ENCODE measurements at places on chromosomes 1 and 21.

- DNase-seq: no peak
These were observed 38.7 kb downstream of the MIA3 start for GRCh38 chr1:222656391-222657155.

GRCh38 chr1:235854347-235854746 is 12.4 kb downstream of the LYST start:
- DNase-seq: no peak

GRCh38 chr21:45889256-45889655 is 92.3 kb upstream of the COL6A1 start:
- DNase-seq: no peak

- DNase-seq: no peak
These were observed 90.7 kb downstream of the IGSF21 start for GRCh38 chr1:18198260-18198659.

DNA sequence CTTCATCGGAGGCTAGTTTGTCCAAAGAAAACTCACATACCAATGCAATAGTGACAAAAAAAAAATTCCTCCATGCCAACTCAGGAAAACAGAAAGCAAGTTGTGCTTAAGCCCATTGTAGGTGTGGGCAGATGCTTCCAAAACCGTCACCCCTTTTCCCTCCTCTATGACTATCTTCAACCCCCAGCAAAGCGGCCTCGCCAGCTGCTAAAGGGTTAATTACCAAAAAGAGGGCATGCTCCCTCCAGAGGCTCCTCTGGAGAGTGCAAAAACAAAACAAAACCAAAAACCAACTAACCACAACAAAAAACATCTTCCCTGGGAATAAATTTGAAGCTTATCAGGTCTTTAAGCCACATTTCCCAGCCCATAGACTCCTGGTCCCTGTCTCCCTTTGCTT is 1.2 kb downstream of the LMOD1 start:
- no peak for DNase-seq

DNA sequence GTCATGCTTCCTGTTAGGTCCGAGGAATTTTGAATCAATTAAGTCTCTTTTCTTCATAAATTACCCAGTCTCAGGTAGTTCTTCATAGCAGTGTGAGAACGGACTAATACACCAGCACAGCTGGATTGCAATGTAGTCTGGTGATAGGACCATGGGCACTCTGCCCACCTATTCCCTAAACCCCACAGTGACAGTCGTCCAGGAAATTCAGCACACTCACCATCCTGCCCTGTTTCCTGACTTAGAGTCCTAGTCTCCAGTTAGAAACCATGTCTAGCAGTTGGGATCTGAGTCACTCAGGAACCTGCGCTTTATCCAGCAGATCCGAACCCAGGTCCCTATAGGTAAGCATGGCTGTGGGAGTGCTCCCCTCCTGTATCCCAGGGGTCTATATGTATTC is 149.3 kb upstream of the TNR start:
- no peak for DNase-seq

- DNase-seq: no peak
These were observed 13.2 kb downstream of the IER5 start for GRCh38 chr1:181101581-181102226.

GRCh38 chr1:51025374-51025773 is 55.3 kb downstream of the CDKN2C start:
- no peak for DNase-seq

DNA sequence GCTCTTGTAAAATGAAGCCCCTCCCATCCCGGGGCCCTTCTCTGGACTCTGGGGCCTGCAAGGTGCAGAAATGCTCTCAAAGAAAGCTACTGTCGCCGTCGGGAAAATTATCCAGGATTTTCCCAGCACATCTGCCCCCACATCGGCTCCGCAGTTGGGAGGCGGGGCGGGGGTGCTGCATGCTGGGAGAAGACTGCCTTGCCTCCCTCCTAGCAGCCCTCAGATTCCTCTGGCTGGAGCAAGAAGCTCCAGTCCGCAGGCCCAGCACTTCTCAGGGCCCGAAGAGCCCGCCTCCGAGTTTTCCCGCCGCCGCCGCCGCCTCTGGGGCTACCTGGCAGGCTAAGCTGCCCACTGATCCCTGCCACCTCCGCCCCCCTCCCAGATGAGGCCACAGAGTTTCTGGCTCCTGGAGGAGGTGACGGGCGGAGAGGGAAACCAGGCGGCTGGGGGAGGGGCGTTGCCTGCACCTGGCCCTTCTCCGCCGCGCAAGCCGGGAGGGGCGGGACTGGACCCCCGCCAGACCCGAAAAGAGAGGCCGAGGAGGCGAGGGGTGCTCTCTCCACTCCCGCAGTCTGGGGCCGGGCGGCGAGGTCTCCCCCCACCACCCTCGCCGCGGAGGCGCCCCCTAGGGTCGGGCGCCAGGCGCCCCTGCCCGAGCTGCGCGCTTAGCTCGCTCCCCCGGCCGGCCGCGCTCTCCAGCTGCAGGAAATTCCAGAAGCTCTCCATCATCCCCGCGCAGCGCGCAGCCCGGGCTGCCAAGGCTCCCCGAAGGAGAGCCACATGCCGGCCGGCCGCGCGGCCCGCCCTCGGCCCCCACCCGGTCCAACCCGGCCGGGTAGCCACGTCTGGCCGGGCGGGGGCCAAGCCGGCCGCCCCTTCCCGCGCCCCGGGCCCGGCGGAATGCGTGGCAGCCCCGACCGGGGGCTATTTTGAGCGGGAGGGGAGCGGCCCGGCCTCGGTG is 28.8 kb downstream of the AHDC1 start:
- no peak for DNase-seq

DNA sequence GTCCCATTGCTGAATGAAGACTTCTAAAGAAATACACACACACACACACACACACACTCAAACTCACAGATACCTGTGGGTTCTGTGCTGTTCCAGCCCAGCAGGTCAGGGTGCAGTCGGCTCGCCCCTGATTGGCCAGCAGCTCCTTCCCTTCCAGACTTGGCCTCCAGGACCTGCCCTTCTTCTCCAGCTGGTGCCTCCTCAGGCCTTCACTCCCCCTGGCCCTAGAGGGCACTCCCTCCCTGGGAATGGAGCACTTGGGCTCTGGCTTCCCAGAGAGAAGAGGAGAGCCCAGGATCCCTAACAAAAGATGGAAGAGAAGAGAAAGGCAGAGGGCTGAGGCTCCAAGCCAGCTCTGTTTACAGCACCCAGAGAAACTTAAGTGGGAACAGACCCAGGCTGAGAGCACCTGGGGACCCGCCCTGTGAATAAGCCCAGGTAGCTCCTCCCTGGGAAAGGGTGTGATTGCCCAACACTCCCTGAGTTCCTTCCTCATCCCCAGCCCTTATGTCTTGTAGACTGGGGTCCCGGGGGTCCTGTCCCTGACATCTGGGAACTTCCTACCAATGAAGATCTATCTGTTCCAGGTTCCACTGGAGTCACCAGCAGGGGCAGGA is at the start of gene PGLYRP3:
Gene PGLYRP3, minus strand, starts transcription at position 383 of the 617 bp plus-strand sequence. CDS start 2,287 bp downstream, outside the sequence.
- DNase-seq: no peak

DNA sequence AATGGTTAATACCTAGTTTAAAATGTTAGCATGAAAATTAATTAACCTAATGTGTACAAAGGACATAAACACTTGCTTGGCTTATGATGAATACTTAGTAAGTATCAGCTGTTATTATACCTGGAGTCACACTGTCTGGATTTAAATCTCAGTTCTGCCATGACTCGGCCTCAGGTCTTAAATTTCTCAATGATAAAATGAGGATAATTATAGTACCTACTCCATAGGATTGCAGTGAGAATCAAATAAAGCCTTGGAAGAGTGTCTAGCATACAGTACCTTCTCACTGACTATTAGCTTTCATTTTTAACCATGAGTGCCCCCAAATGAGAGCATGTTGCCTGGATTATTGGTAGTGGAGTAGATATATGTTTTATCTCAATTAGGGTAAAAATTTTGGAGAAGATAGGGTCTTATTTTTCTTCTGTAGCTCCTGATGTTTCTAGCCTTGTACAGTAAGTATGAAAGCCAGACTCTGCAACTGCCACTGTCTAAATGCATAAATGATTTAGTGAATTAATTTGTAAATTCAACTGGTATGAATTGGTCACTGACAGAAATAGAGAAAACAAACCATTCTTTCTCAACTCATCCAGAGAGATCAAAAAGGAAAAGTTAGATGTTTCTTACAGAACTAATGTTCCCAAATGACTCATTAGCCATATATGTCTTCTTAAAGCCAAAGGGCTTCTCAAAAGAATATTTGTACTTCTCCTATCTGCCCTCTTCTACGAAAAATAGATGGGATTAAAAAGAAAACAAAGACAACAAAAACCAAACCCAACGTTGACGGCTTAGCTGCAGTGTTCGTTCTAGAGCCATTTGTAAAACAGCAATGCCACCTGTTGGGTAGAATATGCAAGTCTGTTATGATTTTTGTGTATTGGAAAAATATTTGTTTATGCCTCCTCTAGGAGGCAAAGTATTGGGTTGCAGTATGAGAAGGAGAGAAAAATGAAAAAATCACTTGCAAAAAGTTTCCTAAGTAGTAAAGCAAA is 53.8 kb upstream of the MROH9 start:
- DNase-seq: no peak

DNA sequence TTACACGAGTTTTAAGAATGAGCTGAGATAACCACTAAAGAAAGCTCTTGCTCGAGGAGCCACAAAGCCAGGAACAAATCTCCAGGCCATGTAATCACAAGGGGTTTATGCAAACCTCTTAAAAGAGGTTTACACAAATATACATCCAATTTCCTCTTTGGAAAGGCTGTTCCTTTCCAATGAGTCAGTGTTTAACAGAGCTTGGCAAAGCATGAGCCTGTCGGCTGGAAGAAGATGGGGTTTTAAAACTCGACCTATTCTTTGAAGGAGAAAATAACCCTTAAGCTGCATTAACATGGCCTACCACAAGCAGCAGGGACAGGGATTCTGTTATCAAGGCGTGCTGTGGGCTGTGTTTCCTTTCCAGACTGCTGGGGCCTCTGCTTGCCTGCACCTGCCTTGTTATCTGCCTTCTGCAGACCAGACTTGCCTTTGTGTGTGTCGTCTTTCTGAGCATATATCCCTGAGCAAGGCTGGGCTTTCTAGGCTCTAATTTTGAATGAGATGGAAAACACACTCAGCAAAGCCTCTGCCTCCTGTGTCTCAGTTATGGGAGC is 40.6 kb upstream of the CYP2J2 start:
- DNase-seq: no peak

DNA sequence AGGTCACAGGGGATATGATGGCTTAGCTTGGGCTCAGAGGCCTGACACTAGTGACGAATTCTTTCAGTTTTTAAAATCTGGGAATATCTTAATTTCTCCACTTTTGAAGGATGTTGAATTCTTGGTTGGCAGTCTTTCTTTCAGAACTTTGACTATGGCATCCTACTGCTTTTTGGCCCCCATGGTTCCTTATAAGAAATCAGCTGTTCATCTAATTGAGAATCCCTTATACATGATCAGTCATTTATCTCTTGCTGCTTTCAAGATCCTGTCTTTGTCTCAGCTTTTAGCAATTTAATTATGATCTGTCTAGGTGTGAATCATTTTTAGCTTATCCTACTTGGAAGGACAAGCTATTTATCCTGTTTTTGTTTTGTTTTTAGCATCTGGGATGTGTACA is 31.2 kb upstream of the F3 start:
- no peak for DNase-seq

- DNase-seq: no peak
These were observed 636 bp upstream of the CAMK2N1 start for GRCh38 chr1:20486457-20487235.

DNA sequence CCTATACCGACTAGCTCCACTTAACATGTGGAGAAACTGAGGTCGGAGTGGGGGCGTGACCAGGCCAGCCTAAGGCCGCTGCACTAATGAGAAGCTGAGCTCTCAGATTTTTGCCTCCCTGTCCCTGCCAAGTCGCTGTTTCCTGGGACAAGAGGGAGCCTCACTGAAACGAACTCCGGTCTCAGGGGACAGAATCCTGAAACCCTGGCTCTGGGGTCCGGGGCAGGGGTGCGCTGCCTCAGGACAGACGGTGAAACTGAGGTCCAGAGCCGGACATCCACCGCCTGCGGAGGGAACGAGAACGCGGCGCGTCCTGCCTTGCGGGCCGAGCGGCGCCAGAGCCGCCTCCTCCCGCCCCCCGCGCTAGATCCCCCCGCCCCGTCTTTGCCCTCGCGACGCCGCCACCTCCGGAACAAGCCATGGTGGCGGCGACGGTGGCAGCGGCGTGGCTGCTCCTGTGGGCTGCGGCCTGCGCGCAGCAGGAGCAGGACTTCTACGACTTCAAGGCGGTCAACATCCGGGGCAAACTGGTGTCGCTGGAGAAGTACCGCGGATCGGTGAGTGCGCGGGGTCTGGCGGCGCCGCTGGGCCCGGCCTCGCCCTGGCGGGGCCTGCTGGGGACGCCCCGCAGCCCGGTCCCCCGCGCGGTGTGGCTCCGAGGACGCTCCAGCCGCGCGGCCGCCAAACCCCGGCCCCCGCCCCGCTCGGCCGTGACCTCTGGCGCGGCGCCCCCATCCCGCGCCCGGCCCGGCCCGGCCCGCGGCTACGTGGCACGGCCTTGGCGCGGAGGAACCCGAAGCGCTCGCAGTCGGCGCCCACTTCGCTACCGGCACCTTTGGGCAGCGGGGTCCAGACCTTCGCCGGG is at the start of gene GPX7:
Gene GPX7, plus strand, starts transcription at position 381 of the 865 bp plus-strand sequence. Its CDS starts 39 bp downstream, at position 420.
- DNase-seq: peak; percentile 40

DNA sequence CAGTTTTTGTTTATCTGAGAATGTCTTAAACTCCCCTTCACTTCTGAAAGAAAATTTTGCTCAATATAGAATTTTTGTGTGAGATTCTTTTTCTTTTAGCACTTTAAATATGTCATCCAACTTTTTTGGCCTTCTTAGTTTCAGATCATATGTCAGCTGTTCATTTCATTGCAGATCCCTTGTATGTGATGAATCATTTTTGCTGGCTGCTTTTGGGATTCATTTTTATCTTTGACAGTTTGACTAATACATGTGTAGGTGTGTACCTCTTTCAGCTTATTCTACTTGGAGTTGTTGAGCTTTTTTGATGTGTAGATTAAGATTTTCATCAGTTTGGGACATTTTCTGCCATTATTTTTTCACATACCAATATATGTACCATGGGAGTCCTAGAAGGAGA is 156.8 kb downstream of the FASLG start:
- no peak for DNase-seq

DNA sequence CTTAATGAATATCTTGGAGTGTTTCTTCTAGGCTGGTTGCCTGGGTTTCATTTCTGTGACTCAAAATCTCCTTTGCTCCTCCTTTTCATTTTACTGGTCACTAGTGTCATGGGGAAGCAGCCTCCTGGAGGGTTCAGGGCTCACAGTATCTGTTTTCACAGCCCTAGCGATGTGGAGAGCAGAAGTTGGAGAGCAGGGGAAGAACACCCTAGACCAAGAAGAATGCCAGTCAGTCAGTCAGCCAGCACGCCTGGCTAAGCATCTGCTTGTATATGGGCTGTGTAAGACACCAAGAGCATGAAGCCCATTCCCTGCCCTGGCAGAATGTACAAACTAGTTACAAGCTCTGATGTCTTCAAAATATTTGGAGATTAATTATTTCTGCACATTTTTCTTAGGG is 7.9 kb downstream of the RXRG start:
- DNase-seq: no peak
